ENCODE measurements at places on chromosomes 4 and X. TPM values are rescaled to one million over a fixed set of nuclear protein-coding genes. Genes with fewer than 3 reads are reported as not detected.

LONRF3 gene
- total RNA-seq, result 11.8 TPM

XKRX gene
- 2.6 TPM for total RNA-seq

ZXDA gene
- total RNA-seq, result 6.8 TPM

UGT2B10 gene
- total RNA-seq, result not detected

TMEM150C gene
- total RNA-seq, result 0.26 TPM

FOXP3 gene
- 0.10 TPM for total RNA-seq

ANXA10 gene
- 2.5 TPM for total RNA-seq
